EH (cell line): ENCODE measurements at places on chromosomes 12 and 14.

GRCh38 chr12:88334271-88334670 is 192.2 kb downstream of the TMTC3 start:
- peak; percentile 74 for DNase-seq

DNA sequence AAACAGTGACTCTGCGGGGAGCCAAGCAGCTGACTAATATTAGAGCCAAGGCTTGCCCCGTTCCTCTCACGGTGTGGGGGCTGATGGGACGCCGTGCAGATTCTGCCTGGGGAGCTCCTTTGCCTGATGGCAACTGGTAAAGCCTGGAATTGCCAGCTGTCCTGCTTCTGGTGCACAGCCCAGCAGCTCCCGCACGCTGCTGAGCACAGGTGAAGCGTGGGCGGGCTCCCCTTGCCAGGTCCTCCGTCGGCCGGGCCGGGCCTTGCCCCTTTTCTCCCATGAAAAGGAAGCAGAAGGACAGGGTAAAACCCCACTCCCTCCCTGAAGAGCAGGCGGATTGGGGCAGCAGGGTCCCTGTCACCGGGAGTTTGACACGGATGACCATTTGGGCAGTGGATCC is 79.0 kb downstream of the WDR20 start:
- no peak for DNase-seq

GRCh38 chr12:31362759-31363415 is 36.9 kb upstream of the SINHCAF start:
- no peak for DNase-seq

DNA sequence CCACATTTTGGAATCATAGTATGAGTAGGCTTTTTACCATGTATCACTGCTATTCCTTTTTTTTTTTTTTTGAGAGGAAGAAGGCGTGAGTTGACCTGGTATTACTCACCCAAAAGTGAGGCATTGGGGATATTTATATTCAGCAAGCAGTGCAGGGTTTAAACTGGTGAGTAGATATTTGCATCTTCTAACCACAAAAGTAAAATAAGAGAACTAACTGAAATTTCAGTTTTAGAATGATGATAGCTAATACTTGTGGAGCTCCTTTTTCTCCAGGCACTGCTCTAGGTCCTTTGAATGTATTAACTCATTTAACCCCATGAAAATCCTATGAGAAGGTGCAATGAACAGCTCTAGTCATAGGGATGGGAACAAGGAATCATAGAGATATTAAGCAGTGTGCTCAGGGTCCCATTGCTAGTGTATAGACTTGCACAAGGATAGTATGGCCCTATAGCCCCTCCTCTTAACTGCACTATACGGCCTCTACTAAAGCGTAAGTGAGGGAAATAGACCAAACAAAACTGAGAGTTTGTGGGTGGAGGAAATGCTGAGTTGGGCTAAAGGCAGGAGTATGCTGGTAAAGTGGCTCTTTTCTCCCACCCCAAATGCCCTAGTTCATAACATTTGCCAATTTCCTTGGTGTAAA is 104.3 kb upstream of the MAX start:
- DNase-seq = peak; percentile 77

DNA sequence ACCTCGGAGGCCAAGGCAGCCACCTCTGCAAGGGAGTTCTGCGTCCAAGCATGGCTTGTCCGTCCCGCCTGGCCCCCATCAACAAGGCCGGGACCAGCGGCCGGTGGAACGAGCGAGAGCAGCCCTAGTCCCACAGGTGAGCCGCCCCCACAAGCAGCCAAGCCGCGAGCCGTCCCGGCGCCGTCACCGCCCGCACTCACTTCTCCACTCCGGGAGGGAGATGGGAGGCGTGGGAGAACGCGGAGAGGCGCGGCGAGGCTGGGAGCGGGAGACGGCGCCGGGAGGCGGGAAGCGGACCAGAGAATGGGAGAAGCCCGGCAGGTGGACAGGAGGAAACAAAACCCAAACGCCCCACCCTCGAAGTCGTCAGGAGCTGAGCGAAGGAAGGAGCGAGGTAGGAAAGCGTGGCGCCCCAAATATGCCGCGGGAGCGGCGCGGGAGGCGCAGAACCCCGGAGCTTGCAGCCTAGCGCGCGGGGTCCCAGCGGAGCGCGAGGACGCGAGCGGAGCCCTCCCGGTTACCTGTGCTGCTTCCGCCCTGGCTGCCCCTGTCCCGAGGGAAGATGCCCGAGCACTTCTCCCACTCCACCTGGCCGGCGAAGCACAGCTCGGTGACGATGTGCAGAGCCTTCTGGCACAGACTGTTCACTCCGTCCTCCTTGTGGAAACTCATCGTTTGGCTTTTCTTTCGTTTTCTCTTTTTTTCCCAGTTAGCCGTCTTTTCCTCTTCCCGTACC is 600 bp downstream of the SYT10 start:
- DNase-seq = no peak

GRCh38 chr12:107344035-107344808 is 250.9 kb upstream of the CRY1 start:
- peak; percentile 32 for DNase-seq

DNA sequence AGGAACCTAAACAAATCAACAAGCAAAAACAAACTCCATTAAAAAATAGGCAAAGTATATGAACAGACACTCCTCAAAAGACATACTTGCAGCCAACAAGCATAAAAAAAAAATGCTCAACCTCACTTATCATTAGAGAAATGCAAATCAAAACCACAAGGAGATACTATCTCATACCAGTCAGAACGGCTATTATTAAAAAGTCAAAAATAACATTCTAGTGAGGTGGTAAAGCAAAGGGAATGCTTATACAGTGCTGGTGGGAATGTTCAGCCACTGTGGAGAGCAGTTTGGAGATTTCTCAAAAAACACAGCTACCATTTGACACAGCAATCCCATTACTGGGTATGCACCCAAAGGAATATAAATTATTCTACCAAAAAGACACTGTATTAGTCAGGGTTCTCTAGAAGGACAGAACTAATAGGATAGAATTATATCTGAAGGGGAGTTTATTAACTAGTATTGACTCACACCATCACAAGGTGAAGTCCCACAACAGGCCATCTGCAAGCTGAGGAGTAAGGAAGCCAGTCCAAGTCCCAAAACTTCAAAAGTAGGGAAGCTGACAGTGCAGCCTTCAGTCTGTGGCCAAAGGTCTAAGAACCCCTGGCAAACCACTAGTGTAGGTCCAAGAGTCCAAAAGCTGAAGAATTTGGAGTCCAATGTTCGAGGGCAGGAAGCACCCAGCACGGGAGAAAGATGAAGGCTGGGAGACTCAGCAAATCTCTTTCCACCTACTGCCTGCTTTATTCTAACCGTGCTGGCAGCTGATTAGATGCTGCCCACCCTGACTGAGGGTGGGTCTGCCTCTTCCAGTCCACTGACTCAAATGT is 101.6 kb upstream of the KRAS start:
- DNase-seq = peak; percentile 91

DNA sequence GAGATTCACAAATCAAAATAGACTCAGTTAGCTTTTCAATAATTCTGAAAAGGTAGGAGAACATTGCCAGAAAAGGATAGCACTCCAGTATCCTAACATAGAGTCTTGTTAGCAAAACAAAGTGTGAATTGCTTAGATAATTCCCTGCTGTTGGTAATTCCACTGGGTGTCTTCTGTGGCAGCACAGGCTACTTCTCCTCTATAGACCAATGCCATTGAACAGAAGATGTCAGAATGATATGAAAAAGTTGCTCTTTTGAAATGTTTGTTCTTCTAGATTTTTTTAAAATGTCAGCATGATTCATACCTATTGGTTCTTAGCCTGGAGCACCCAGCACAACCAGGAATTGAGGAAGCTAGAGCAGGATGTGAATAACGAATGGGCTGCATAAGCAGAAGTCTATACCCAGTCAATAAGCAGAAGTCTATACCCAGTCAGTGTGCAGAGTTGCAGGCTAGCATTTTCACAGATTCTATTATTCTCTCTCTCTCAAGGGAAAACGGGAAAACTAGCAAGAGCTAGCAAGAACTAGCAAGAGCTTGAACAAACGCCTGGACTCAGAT is 112.8 kb downstream of the SYT1 start:
- DNase-seq = no peak

DNA sequence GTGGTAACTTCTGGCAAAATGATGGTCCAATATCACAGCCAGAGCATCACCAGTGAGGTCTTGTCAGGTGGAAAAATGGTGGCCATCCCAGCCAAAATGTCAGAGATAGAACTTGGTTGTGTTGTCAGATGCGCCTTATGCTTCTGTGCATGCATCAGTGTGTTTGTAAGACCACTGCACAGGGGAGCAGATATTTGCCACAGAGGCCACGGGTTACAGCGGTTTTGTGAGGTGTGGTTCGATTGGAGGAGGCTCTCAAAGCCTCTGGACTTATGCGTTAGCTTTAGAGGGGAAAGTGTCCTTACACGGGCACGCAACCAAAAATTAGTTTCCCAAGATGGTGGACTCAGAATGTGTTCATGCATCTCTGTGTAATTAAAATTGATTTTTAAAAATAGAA is 243.8 kb downstream of the ADGRD1 start:
- no peak for DNase-seq

DNA sequence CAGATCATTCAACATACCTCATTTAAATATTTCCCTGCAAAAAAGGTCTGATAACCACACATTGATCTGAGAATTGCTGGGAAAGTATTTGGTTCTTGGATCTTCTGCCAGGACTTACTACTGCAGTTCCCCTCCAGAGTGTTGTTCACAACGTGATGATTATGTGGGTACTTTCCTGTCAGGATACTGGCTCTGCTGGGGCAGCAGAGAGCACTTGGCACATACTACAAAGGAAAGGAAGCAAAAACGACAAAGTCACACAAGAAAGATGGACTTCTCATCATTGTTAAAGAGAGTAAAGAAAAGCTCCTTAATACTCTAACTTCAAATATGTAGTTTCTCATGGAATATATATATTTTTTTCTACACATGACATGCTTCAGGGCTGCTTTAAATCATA is 11.5 kb downstream of the GNS start:
- DNase-seq = no peak

DNA sequence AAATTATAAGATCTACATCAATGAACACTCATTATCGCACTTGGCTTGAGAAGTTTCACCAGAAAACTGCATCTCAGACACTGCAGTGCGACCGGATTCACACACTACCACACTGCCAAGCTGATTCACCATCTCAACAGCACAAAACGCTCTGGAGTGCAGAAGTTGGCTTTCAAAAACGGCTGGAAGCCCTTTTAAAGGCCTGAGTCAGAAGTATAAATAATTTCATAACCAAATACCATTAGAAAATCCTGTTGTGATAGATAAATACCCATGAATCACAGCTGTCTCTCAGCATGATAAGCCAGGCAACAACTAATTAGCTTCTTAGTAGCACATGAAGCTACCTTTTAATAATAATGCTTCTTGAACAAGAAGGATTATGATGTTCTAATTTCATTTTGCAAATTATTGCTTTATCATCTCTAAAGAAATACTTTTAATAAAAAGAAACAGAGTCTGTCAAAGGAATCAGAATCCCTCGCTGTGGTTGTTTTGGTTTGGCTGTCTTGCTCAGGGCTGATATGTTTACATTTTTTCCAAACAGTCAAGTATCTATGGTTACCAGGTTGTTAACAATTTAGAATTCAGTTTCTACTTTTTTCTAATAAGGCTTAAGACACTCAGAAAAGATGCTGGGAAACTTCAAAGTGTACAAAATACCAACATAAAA is 51.2 kb downstream of the SLC2A13 start:
- DNase-seq = peak; percentile 19

DNA sequence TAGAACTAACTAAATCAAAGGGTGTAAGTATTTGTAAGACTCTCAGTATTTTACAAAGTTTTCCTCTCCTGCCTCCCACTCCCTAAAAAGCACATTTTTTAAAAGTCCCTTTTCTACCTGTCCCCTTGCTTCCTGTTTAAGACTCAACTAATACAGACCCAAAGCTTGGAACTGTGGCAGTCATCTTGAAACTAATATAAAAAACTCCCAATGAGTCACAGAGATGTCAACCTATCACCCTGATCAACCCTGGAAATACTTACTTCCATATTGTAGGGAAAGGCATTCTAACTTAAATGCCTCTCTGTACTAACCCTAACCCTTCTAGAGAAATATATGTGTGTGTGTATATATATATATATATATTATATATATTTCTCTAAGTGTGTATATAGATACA is 184.8 kb downstream of the SPTSSA start:
- no peak for DNase-seq

DNA sequence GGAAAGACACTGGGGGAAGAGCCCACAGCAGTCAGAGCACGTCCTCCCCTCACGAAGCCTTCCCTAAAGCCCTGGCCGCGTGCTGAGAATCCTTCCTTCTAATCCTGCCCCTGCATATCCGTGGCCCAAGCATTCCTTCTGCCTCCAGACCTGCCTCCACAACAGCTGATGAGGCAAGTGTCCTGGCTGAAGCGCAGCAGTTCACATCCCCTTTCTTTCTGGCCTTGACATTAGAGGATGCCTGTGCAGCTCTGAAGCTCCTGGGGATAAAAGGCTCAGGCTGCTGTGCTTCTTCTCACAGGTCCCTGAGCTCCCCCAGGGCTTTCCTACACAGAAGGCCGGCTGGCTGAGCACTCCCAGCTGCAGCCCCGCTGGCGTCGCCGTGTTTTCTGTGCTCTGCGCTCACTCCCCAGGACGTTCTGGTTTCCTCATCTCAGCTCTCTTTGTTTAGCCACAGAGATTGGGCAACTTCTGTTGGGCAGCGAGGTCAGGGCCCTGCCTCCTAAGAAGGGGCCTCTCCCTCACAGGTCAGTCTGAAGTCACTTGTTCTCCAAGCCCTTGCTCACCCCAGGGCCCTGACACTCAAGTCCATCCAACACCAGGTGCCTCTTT is 45.8 kb downstream of the NINJ2 start:
- DNase-seq = no peak
